Activated naive CD8-positive, alpha-beta T cell treated with anti-CD3 and anti-CD28 coated beads, Interleukin-2, amount 50 U/mL, for 24 hours (primary cell): ENCODE measurements at places on chromosomes 7 and 10.

DNA sequence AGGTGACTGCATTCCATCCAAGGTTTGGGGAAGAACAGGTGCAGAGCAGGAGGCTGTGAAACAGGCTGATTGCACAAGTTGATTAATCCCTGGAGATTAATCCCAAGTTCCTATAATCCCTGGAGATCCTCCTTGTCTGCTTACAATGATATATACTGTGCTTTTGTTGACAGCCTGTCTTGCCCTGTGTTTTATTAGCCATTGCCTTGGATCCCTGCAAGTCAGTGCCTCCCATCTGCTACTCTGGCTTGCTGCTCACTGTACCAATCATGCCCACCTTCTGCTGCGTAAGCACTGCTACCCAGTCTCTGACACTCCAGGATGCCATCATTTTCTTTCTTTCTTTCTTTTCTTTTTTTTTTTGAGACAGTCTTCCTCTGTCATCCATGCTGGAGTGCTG lies 65.4 kb downstream of the ANKRD61 start:
- no peak for DNase-seq

- DNase-seq = no peak
These were observed 1110.1 kb upstream of the PHF14 start for GRCh38 chr7:9863545-9863944.

DNA sequence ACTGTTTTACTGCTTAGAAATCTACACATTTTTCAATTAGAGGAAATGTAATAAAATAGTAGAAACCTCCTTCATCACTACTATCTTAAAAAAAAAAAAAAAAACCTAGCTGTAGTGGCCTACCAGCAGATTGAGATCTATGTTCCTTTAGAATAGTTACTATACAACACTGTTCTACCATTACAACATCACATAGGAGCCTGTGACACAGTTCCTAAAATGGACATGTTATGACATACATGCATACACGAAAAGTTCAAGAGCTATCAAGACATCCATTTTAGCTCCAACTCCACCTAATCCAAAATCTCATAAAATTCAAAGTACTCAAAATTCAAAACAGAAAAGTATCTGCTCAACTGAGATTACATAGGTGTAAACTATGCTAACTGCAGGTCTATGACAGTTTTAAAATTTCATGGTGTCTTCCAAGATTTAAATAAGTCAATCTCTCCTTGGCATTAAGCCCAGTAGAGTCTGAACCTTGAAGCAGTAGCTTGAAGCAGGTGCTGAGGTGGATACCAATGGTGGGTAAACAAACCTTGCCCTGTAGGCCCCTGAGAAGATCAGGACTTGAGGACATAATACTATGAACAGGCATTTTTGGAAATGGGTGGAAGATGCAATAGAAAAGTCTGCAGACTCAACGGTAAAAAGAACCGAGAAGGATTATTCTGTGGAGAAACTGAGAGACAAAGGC lies 17.0 kb downstream of the CACUL1 start:
- DNase-seq = no peak

GRCh38 chr10:103915796-103916195 lies 2.2 kb downstream of the STN1 start:
- peak; percentile 30 for DNase-seq

- DNase-seq = no peak
These were observed 44.0 kb upstream of the PDLIM1 start for GRCh38 chr10:95334805-95335144.

DNA sequence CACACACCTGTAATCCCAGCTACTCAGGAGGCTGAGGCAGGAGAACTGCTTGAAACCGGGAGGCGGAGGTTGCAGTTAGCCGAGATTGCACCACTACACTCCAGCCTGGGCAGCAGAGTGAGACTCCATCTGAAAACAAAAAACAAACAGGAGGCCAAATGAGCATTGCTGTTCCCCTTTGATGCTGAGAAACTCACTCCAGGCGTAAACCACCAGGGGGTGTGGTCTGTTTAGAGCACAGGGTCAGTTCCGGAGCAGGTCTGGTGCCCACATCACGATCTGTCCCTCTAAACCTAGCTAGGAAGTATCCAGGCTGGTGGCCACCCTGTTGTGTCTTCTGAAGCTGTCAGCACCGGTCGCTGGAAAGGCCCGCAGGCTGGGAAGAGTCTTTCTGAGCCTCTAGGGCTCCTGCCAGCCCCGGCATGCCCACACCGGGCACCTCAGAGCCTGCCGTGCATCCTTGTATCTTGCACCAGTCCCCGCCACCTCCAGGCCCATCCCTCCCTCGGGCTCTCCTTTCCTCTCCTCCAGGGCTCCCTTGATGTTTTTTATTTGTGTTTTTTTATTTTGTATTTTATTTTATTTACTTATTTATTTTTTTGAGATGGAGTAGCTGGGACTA lies 66.3 kb upstream of the SH2B2 start:
- no peak for DNase-seq

- DNase-seq = no peak
These were observed 72.7 kb downstream of the TMEM130 start for GRCh38 chr7:98797150-98797549.

DNA sequence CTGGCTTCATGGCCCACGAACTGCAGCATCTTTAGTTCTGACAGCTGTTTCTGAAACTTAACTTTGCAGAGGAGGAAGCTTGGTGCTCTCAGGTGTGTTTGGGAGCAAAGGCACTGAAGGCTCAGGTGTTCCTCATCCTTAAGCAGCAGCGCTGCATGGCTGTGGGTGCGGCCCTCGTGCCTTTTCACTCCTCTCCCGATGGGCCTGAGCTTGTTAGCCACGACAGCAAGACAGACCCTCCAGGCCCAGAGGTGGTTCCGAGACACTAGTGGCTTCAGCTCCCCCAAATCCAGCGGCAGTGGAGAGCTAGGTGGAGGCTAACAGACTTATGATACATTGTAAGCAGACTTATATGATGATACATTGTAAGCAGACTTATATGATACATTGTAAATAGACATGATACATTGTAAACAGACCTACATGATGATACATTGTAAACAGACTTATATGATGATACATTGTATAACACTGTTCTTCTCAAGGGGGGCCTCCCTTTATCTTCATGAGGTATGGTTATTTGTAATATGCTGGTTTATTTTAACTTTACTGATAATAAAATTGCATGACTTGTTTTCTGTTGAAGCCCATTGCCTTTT lies 14.1 kb downstream of the PFKP start:
- no peak for DNase-seq

- peak; percentile 38 for DNase-seq
These were observed 922 bp downstream of the PPA1 start for GRCh38 chr10:70232155-70232858.

DNA sequence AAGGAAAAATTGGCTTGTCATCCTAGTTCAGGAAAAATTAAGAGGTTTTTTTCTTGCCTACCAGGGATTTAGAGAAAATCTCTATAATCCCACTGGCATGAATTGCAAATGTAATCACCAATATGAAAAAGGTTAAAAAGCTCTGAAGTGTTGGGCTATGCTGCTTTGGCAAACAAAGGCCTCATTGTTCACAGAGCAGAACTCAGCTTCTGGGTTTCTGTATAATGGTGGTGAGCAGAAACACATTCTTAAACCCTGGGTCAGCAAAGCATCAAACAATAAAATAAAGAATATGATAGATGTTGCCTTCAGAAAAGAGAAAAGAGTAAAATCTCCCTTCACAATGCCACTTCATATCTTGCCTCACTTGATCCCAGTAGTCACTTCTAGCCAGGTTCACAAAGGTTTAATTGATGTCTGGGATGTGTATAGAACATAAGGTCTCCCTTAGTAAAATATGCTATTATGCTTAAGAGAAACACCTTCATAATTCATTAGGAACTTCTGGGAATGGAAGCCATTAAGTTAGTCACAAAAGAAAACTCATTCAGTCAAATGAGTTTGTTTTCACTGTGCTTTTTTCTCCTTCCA lies 1255.5 kb upstream of the PHF14 start:
- no peak for DNase-seq
